ENCODE measurements at places on chromosomes 13 and 19.

- DNase-seq: no peak
These were observed 19.6 kb downstream of the IER2 start for GRCh38 chr19:13169769-13170168.

DNA sequence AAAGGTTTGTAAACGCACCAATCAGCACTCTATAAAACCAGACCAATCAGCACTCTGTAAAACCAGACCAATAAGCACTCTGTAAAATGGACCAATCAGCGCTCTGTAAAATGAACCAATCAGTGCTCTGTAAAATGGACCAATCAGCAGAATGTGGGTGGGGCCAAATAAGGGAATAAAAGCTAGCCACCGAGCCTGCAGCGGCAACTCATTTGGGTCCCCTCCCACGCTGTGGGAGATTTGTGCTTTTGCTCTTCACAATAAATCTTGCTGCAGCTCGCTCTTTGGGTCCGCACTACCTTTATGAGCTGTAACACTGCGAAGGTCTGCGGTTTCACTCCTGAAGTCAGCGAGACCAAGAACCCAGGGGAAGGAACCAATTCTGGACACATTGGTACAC lies 28.0 kb downstream of the ZNF175 start:
- no peak for DNase-seq

- DNase-seq: peak; percentile 11
These were observed 943 bp downstream of the GJB6 start for GRCh38 chr13:20230913-20231838.

DNA sequence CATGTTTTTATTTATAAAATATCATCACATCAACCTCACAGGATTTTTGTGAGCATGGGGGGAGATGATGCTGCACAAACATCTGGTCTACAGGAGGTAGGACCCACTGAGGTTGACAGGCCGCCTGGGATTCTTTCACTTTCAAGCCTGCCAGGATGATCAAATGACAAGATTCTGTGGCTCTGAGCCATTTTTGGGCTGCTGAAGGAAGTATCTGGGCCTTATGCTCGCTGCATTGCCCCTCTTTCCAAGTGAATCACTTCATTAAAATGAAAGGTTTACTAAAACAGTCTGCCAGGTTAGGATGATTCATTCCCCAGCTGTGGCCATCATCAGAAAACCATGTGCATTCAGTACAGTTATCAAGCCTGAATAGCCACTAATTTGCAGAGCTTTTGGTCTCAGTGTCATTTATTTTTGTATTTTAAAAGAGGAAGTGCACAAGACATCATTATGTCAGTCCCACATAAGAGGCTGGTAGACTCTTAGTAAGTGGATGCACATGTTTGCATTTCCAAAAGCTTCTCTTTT lies 34.4 kb downstream of the STARD13 start:
- no peak for DNase-seq

DNA sequence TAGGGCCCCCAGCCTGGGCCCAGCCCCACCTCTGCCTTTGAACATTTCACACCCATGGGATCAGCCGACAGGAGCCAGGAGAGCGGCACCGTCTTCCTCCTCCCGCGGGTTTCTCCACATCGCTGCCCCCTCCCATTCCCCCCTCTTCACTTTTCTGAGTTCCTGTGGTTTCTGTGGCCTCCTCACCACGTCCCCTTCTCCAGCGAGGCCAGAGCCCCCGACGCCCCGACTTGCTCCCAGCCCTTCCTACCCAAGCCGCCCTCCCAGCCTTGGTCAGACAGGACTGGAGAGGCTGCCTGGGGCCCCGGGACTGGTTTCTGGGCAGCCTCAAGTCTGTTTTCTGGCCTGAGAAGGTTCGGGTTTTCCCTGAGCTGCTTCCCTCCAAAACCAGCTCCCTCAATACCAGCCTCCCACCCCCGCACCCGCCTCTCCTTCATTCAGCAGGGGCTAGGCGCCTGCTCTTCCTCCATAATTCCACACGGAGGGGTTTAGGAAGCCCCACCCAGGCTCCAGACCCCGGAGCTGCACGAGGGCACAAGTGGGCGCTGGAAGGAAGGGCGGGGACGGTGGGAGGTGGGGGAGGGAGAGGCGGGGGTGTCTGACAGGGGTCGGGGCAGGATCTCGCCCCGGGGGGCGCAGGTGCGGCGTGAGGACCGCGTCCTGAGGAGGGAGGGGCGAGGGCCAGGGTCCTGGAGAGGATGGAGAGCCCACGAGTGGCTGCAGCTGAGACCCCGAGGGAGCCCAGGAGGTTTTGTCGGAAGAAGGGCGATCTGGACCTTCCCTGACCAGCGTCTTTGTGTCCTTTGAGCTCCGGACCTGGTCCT lies 4.0 kb upstream of the SIGLEC10 start:
- DNase-seq: no peak

- no peak for DNase-seq
These were observed 60.3 kb upstream of the CLDN10 start for GRCh38 chr13:95492044-95492801.

DNA sequence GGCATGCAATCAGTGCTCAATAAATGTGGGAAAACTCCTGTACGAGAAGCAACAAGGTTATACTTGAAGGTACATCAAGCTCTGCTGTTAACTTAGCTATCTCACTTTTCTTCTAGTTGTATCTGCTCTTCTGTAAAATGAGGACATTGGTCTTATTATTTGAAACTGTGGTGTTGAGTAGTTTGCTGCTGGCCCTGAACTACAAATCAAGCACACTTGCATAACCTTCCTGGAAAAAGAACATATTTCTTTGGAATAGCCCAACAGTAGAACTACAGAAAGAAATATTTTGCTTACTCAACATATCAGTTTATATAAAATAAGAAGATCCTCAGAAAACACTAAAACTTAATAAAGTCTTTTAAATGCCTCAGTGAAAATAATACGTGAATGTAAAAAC lies 203.0 kb downstream of the KCTD12 start:
- DNase-seq: no peak

All from CD4-positive, alpha-beta T cell treated with Interleukin-12 subunit alpha and Interleukin-12 subunit beta, for 1 hour (primary cell).